Fibroblast of lung (primary cell): ENCODE measurements at places on chromosomes 11 and 22. TPM values are rescaled to one million over a fixed set of nuclear protein-coding genes. Genes with fewer than 3 reads are reported as not detected.

RNF215 gene
- total RNA-seq: 20.3 and 30.2 TPM in 2 replicates

MOV10L1 gene
- 0.83 and 1.0 TPM in 2 replicates for total RNA-seq

TEAD1 gene
- total RNA-seq: 65.0 and 121 TPM in 2 replicates

DTX4 gene
- total RNA-seq: 3.1 and 4.8 TPM in 2 replicates

MTMR2 gene
- 25.4 and 29.2 TPM in 2 replicates for total RNA-seq

DNA sequence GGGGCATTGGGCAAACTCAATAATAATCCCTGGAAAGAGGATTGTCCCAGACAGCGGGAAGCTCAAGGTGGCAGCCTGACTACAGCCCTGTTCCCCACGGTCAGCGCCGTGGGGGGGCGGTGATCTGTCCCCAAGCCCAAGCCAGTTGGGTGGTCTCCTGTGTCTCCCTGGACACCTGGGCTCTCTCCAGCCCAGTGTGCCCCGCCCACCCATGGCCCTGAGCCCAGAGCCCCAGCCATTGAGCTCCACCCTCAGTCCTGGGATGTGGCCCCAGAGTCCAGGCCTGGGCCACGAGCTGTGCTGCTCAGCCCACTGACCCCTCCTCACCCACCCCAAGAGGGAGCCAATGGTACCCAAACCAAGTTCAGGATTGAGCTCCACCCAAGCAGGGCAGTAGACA lies 27.9 kb upstream of the PDE2A start:
- H3K4me1 ChIP-seq: peaks cover 18% of the 10 kb centered on the region
- H3K36me3 ChIP-seq: peaks cover 13% of the 10 kb centered on the region
- DNase-seq: no peak
- H3K27ac ChIP-seq: no peak overlapping the region

DNA sequence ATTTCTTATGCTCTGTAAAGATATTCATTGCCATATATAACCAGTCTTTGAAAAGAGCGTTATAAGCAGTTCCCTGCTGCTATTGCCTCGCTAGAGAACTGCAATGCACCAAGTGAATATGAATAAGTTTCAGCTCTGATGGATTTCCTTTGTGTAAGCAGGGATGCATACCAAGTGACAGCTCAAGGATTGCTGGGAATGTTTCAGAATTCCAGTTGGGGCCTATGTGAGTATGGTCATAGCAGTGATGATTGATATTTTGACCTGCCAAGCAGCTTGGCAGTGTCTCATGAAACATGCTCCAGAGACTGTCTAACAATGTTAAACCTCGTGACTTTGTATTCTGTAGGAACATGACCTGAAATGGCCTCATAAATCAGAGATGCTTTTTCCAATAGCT lies 312.6 kb downstream of the C11orf87 start:
- H3K4me1 ChIP-seq: no peaks in the 10 kb centered on the region
- no peaks in the 10 kb centered on the region for H3K27me3 ChIP-seq
- H3K27ac ChIP-seq: no peak overlapping the region
- no peak for DNase-seq
- H3K4me3 ChIP-seq: no peak overlapping the region
- no peaks in the 10 kb centered on the region for H3K36me3 ChIP-seq

GRCh38 chr22:19480789-19481188 lies 1.1 kb downstream of the CDC45 start:
- DNase-seq: no peak
- peaks cover 4% of the 10 kb centered on the region for H3K36me3 ChIP-seq
- H3K27ac ChIP-seq: no peak overlapping the region
- peak overlapping the region; percentile 79 for H3K4me3 ChIP-seq
- H3K27me3 ChIP-seq: no peaks in the 10 kb centered on the region
- H3K4me1 ChIP-seq: peaks cover 11% of the 10 kb centered on the region

- H3K27me3 ChIP-seq: peaks cover 13% of the 10 kb centered on the region
- no peaks in the 10 kb centered on the region for H3K36me3 ChIP-seq
- H3K4me3 ChIP-seq: no peak overlapping the region
- H3K27ac ChIP-seq: no peak overlapping the region
- H3K4me1 ChIP-seq: no peaks in the 10 kb centered on the region
- DNase-seq: peak; percentile 74
Measured at GRCh38 chr11:111308140-111308539, 9.8 kb downstream of the POU2AF3 start.

GRCh38 chr11:35418282-35419183 lies 825 bp downstream of the SLC1A2 start:
- no peak overlapping the region for H3K27ac ChIP-seq
- peaks cover 16% of the 10 kb centered on the region for H3K27me3 ChIP-seq
- no peaks in the 10 kb centered on the region for H3K4me1 ChIP-seq
- DNase-seq: no peak
- H3K36me3 ChIP-seq: no peaks in the 10 kb centered on the region
- peak overlapping the region; percentile 57 for H3K4me3 ChIP-seq
